ENCODE measurements at places on chromosomes 7 and 10.

DNA sequence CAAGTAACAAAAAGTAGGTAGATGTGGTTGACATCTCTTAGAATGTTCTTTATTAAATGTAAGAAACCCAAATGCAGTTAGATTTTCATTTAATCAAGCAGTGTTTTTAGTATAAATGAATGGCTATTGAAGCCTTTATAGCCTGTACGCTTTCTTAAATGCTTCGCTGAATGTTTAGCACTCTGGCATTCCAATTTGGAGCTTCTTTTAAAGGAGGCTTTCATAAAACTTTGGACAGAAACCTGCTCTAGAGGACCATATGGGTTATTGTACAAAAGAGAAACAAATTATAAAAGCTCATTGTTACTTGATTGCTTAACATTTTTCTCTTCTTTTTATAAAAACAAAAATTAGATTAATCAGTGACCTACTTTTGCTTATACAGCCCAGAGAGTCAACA, 59.5 kb downstream of the KCND2 start:
- no peak for DNase-seq

DNA sequence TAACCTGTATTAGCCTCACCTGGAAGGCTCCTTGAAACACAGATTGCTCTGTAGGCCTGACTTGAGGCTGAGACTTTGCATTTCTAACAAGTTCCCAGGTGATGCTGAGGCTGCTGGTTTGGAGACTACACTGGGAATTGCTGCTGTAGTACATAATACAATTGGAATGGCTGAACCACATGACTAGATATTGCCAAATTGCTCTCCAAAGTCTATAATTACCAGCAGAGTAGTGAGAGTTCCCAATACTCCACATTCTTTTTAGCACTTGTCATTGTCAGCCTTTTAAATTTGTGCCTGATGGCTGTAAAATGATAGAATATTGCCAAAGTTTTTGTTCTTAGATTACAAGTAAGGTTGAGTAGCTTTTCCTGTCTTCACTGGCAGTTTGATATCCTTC, 39.9 kb downstream of the PLEKHA8 start:
- no peak for DNase-seq

DNA sequence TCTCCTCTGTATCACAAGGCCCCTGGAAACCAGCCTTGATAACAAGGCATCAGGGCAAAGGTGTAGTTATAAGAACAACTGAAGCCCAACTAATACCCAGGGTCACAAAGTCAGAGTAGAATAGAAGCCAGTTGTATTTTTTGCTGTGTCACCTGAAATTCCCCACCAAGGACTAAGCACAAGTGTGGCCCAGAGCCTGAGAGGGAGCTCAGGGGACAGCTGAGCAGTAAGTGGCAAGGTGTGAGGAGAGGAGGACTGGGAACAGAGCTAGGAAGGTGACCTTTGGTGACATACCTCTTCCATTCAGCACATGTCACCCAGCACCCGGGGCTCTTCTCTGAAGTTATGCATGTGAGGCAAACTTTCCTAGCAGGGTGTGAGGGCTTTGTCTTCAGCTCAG, 179.9 kb downstream of the HECW1 start:
- no peak for DNase-seq

- DNase-seq: no peak
Observed at GRCh38 chr10:130369645-130370381, 233.6 kb downstream of the GLRX3 start.

DNA sequence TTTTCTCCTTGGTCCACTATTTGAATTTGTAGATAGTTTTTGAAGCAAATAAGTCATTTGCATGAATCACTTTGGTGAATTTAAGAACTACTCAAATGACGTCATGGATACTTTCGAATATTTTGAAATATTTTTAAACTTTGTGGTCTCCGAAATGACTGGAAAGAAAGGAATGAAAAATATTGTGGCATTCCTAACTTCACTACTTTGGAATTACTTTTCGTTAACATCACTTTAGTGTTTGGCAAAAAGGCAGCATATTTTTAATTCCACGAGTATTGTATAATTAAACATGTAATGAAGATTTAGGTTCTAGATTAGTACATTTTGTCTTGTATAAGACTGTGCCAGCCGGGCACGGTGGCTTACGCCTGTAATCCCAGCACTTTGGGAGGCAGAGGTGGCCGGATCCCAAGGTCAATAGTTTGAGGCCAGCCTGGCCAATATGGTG, 35.3 kb upstream of the ZRANB1 start:
- DNase-seq: no peak

DNA sequence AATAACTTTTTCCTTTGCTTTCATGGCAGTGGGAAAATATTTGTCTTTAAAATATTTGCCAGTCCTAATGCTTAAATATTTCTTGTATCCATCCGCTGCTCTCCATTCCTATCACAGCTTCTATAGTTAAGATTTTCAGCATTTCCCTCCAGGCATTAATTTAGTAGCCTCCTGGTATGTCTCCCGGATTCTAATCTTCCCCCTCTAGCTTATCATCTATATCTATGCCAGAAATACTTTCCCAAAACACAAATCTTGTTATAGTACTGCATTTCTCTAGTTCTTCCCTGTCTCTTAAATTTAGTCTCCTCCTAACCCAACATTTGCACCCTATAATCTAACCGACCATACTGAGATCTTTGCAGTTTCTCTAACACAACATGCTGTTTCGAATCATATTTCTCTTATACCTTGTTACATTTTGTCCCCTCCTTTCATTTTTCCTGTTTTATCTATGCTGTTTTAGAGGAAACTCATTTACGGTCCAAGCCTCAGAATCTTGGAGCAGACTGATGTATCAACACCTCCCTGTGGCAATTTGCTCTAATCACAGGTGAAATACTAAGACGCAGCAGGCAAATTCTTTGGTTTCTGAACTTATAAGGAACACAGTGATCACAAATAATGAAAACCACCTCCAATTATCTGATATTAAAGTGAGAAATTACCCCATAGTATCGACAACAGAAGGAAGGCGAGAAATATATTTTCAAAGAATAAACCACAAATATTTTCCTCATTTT, 10.3 kb downstream of the CNTNAP2 start:
- no peak for DNase-seq

DNA sequence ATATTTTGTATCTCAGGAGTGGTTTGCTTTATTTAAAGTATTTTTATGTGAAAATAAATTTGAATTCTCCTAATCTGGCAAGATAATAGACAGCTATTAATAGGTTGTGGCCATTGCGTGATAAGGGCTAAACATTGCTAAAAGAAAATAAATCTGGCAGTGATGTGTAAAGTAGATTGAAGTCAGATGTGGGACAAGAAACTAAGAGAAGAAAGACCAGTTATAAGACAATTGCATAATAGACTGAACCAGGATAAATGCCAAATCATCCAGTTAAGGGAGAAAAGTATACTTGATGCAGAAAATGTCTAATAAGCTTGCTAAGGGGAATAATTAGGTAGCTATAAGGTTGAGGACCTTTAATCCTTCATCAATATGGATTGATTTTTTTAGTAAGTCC, 197.5 kb upstream of the CSTF2T start:
- no peak for DNase-seq

DNA sequence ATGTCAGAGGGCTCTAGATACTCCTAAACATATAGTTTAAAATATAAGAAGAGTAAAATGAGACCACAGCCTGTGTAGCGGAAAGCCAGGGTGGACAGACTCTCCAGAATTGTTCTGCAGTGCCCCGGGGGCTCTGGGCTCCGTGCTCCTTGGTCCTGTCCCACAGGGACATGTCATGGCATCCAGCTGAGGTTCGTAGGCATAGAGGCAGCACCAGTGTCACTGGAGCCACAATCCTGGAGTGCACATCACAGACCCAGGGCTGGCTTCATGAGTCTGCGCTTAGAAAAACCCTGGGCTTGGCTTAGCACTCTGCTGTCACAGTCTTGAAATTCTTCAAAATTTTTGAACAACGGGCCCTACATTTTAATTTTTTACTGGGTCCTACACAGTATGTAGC, 280.4 kb upstream of the ZNF32 start:
- DNase-seq: no peak

- DNase-seq: no peak
Observed at GRCh38 chr10:114905450-114905849, 32.5 kb upstream of the TRUB1 start.

DNA sequence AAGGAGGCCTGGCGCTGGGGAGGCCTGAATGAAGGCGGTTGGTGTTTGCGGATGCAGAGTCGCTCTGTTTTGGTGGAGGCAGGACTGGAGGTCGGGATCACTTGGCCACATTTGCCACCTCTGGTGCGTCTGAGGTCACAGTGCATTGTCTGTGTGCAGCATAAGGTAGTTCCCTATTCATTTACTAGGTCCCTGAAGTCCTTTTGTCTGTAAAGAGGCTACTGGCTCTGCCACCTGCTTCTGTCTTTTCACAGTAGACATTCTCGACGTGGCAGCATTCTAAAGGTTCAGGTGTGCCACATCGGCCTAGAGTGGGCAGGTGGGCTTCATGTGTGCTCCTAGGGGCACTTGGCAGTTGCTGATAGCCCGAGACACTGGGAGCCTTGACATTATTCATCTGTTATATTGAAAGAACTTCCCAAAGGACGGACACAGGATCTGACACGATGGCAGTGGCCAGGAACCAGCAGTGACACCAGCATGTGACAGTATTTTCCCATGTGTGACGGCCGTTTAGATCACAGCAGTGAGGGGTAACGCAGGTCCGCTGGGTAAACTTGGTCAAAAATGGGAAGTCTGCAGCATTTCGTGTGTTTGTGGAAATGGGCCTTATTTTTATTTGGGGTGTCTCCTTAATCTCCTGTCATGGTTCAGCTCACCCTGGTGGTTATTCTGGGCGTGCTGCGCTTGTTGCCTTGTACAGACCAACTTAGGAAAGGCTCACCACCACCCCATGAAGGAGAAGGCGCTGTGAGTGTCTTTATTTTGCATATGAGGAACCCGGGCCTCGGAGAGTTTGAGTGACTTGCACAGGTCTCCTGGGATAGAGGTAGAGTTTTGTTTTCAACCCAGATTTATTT, 5.9 kb downstream of the MGMT start:
- no peak for DNase-seq

DNA sequence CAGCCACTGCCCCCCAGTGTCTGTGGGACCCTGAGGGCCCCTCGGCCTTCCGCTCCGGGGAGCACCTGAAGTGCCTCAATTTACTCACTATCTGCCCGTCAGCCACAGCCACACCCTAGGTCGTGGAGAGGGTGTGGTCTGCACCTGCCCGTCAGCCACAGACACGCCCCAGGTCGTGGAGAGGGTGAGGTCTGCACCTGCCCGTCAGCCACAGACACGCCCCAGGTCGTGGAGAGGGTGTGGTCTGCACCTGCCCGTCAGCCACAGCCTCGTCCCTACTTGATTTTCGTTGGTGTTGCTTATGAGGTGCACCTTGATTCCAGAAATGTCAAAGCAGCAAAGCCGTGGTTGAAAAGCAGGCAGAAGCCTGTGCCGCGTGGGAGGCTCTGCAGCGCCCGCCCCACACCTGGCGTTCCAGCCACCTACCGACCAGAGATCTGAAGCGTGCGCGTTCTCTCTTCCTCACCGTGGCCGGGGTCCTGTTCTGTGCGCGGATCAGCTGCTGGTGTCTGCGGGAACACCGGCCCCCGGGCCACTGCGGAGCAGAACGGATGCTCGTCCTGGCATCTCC, 101.6 kb downstream of the DYNC2I1 start:
- DNase-seq: peak; percentile 40

DNA sequence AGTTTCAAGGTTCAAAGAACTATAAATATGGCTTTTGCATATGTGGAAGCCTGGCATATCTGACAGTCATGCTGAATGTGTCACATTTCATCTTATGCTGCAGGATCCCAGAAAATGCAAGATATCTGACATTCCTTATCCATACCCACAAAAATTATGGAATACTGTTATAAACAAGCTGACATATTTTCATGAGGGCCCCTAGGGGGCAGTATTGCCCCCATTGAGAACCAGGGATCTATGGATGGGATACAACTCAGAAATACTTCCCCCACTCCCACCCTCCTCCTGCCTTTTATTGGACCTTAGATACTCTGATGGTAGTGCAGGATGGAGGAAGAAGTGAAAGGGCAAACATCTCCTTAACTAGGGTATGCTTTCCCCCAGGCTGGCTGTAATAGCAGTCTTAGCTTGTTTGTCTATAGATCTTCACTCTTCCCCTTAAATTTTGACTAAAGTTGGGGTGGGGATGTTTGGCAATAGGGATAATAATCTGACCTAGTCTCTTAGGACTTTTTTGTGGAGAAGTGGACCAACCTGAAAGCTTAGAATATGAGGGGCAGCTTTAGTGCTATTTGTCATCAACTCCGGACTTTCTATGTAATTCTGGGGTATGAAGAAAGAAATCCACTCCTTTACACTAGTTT, 3.5 kb upstream of the GNGT1 start:
- no peak for DNase-seq

DNA sequence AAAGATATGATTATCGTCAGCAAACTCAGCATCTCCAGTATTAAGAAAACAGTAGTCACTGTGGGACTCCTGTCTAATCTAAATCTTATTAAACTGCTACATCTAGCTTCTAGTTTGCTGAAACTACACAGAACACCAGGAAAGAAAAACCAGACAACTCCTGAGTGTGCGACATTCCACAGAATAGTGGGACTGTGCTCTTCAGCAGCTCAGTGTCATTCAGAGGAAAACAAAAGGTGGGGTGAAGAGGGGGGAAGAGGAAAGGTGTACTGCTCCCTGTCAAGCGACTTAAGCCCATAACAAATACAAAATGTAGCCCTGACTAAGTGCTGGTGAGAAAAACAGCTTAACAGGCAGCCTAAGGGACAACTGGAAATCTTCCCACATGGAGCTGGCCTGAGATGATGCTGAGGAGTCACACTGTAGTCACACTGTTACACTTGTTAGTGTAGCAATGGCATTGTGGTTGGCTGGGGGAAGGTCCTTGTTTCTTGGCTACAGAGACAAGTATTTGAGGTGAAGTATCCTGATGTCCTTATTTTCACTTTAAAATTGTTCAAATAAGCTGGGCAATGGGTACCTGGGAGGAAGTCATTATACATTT, 135.5 kb downstream of the USP6NL start:
- DNase-seq: no peak

DNA sequence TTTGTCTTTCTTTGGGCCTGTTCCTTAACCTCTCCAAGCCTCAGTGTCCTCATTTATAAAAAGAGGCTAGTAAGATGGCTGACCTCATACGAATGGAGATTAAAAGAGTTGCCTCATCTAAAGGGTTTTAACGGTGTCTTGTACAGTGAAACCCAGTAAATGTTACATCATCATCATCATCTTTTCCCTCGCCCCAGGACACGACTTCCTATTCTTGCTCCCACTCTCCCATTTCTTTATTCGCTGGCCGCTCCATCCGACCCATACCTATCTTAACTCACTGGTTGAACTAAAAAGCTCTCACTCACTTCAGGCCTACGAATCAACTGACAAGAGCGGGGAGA, 554 bp downstream of the FRA10AC1 start:
- DNase-seq: no peak

DNA sequence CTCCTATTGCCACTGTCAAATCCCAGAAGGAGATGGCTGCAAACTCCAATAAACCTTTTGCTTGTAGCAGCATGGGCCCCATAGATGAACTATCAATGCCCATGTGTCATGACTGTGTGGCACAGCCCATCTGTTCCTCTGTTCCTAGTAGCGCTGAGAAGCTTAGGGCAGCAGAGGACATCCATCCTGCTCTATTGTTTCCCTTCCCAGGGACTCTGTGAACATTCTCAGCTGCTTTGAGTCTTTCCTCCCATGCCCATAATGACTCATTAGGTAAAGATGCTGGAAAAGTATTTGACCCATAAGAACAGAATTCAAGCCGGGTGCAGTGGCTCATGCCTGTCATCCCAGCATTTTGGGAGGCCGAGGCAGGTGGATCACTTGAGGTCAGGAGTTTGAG, 28.3 kb downstream of the STMP1 start:
- no peak for DNase-seq

GRCh38 chr7:149774237-149775175, 1.1 kb upstream of the ZNF467 start:
- DNase-seq: no peak

Data from CD4-positive, alpha-beta T cell treated with Interleukin-6 at 100 ng/mL for 8 hours (primary cell).